ENCODE measurements at places on chromosomes 7 and 10.

DNA sequence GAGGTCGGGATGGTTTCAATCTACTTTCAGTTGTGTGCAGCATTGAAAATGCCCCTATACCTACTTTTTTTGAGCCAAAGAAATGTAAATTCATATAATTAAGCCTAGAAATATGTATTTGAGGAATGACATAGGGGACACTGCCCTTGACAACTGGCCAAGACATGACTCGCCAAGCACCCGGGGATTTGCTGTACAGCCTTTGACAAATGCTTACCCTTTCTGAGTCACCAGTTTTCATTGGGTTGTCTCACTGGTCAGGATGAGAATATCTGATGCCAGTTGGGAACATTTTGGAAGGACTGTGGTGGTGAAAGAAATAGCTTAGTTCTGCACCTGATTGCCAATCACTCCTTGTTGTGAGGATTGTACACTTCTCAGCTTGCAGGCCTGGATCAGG, 166.8 kb upstream of the HABP2 start:
- no peak for DNase-seq

GRCh38 chr10:23281044-23281433, 63.6 kb downstream of the C10orf67 start:
- DNase-seq: no peak

DNA sequence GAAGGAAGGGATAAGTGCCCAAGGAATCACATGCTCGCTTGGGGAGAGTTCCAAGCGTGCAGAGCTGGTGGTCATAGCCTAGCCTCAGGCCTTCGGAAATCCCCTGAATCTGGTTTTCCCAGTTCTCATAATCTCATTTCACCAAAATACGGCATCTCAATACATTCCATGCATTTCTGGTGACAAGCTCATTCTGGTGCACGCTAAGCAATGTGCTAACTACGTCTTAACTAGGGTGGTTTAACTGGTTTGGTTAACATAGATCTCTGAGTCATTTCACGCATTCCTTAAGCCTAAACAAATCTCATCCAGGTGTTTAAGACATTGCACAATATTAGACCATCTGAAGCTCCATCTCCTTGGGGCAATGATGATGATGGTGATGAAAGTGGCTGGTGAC, 72.9 kb upstream of the STEAP1B start:
- no peak for DNase-seq

DNA sequence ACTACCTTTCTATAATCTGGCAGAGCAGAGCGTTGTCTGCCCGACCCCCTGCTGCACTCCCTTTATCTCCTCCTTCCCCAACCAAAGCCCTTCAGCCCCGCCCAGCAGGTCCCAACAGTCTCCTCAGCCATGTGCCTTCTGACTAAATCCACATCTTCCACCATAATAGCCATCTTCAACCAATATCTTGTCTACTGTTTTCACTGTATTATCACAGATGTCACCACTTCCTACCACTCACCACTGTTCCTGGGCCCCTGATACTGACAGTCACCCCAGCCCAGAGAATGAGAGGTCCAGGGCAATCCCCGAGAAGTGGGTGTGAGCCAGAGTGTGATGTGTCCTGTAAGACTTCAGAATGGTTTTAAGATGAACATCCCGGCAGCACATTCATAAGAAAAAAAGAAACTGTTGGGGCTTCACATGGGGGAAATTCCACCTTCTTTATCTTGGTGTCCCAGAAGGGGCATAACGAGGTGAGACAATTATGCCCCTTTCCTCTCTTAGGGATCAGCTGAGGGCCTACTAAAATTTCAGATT, 25.3 kb downstream of the CCDC6 start:
- no peak for DNase-seq

DNA sequence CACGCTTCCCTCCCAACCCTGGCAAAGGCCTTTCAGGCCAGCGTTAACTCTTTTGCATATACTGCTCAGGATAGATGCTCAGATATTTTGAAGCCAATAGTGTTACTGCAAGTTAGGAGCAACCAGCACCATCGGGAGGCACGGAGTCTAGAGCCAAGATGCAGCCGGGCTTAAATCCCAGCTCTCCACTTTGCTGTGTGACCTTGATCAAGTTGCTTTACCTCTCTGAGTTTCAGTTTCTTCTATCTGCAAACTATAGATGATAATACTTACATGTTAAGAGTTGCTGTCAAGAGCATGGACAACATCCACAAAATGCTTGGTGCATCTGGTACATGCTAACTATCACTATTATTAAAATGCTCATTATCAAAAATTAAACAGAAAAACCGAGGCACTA, 45.4 kb upstream of the C7orf33 start:
- DNase-seq: no peak

- no peak for DNase-seq
Measured at GRCh38 chr7:87058744-87059524, 520 bp downstream of the ELAPOR2 start.

DNA sequence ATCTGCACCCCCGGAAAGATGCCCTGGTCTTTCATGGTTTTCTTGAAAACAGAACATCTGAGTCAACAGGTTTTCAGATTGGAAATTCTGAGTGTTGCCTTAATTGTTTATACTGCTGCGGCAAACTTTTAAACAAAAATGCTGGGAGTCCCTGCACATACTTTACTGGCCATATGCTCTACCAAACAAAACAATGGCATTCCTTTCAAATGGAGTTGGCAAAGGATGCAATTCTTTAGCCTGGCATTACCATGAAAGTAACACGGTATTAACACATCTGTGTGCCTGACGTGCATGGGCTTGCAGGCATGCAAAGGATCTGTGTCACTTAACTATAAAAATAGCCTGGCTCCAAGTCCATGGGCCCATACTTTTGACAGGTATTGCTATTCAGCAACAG, 4.2 kb downstream of the INHBA start:
- no peak for DNase-seq

GRCh38 chr7:109901926-109902325, 1189.0 kb upstream of the LRRN3 start:
- no peak for DNase-seq

DNA sequence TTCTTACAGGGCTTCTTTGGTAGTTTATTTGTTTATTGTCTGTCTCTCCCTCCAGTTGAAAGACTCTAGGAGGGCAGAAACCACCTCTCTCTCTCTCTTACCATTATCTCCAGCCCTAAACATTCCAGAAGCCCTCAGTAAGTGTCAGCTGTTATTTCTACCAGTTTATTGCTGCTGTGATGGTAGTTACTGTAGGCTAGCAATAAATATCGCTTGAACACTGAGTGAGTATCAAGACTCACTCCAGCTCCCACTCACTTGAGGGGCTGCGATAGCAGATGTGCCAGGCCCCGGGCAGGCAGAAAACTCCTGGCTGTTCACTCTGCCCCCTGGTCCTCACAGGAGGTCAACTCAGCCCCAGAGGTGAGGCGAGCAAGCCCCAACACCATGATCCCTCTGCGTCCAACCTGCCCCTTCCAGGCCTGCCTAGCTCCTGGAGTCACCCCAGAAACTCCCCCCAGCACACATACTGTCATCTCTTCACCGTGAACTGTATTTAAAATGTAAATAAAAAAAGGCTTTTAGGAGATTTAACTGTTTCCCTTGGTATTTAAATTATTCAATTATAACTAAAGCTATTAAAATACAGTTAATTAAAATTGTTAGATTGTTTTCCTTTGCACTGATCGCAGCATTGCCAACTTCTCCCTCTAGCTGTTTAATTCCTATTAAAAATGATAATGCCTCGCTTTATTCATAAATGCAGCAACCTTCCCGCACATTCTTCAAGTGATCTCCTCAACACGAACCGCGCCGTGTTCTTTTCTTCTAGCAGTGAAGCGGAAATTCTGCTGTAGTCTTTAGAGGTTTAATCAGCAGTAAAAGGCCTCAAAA, 321.1 kb upstream of the ZMIZ1 start:
- no peak for DNase-seq

DNA sequence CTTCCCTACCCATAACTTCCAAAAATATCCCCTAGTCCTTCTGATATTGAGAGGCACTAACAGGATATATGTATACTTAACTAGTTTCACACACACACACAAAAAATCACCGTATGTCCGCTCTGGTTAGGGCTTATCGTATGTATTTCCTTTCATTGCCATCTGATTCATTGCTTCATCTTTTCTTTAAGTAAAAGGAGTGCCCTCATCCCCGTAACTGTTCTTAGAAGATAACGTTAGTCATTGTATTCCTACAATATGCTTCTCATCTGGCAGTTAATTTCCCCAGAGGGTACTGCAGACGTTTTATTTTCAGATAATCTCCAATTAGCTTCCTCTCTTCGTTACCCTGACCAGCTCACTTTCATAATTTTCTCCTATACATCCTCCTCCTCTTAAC, 37.3 kb downstream of the NRCAM start:
- DNase-seq: no peak

GRCh38 chr10:132882069-132882951, 60.1 kb downstream of the CFAP46 start:
- no peak for DNase-seq

- no peak for DNase-seq
Measured at GRCh38 chr7:148332191-148333186, 258.1 kb upstream of the C7orf33 start.

DNA sequence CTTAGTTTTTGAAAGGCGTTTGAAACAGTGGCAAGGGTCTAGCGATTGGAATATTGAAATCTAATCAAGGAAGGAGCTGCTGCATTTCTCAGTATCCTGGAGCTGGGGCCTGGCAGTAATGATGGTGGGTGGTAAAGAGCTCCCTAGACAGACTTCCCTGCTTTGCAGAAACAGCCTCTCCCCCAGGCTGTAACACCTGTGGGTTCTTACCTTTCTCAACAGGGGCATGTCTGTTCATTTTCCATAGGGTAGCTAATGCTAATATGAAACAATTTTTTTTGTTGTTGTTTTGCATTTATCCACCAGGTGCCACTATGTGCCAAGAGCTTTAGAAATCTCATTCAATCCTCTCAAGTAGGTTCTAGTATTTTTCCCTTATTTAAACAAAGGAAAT, 345.5 kb downstream of the REEP3 start:
- no peak for DNase-seq

DNA sequence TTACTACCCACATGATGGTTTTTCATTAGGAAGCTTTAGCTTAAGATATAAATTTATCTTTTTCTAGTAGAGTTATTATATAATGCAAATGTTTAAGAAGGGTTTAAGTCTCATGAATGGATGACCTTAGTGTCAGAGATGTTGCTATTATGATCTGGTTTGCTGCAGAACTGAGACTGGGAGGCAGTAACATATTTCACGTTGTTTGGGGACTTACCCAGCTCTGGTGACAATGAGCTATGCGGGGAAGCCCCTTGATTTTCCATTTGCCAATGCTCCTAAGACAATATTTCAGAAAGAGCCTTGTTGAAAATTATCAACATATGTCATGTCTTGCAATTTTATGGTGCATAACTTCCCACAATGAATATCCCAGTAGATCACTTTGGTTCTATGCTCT, 754.6 kb downstream of the REEP3 start:
- no peak for DNase-seq

- DNase-seq: no peak
Measured at GRCh38 chr7:101935521-101936141, 118.2 kb downstream of the CUX1 start.

GRCh38 chr7:48011951-48012350, 17.0 kb downstream of the SUN3 start:
- no peak for DNase-seq

- DNase-seq: no peak
Measured at GRCh38 chr7:116218051-116218645, 7.8 kb downstream of the TES start.

DNA sequence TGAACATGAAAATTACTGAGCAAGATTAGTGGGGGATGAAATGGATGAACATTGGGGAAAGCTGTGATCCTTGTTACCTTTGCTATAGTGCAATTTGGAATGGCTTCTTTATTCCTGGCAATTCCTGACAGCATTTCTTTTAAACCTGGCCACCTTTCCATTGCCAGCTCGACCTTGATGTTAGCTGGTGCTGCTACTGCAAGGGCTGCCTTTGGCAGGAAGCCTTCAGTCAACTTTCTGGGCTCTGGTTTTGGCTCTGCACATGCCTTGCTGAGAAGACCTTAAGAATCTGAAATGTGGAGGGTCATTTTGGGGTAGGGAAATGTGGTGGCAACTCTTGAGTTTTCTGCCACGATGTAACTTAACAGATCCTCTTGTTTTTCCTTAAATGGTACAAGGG, 64.7 kb downstream of the KAT6B start:
- no peak for DNase-seq
